Fibroblast of skin of right quadriceps (primary cell): ENCODE measurements at places on chromosomes 3 and 15.

DNA sequence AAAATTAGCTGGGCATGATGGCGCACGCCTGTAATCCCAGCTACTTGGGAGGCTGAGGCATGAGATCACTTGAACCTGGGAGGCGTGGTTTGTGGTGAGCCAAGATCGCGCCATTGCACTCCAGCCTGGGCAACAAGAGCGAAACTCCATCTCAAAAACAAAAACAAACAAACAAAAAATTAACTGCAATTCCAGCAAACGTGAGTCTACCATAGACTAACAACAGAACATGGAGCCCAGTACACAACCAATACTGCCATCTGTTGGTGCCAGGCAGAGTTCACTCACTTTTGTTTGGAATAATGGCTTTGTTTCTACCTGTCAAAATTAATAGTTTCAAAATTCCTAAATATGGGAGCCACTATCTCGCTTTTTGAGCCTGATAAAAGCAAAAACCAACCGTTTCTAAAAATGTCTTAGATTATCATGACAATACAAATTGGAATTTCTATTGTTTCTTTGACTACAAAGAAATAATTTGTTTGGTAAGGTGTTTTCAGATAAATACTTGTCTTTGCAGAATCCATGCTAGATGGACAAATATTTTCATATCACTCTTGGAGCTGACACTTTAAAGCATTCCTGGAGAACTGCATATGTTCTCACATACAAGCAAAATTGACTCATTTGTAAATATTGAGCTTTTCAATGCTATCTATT is 45.0 kb downstream of the GPR176 start:
- peak; percentile 29 for DNase-seq

DNA sequence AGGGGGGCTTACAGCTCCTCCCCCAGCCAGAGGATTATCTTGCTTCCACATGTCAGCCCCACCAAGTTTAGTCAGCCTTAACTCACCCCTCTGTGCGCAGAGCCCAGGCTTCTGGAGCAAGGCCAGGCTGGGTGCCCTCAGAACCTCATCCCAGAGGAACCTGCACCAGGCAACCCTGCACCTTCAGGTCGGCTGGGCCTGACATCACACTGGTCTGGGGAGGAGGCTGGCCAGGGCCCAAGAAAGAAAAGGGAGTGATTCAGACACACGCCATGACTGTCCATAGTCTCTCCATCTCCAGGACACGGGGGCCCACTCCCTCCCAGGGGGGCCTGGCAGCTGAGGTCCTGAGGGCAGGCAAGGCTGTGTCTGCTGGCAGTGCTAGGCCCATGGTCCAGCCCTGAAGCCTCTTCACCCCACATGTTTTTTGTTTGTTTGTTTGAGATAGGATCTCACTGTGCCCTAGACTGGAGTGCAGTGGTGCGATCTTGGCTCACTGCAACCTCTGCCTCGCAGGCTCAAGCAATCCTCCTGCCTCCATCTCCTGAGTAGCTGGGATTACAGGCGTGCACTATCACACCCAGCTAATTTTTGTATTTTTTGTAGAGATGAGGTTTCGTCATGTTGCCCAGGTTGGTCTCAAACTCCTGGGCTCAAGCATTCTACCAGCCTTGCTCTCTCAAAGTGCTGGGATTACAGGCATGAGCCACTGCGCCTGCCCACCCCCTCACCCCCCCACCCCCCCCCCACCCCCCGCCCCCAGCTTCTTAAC is 11.1 kb downstream of the TNK2 start:
- peak; percentile 58 for DNase-seq

DNA sequence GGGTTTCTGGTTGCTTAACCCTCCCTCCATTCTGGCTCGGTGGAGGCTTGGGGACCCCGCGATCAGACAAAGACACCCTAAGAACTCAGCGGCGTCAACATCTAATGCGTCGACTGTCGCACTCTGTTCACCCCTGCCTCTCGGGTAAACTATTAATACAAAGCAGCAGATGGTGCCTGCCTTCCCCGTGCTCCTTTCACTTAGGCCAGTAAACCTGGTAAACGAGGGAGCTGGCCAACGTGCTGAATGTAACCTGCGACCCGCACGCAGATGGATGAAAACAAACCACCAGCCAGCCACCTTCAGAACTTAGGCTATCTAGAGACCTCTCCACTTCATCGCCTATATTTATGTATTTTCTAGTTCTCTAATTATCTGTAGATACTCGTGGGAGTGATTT is 848 bp upstream of the CADPS start:
- DNase-seq, result peak; percentile 62

GRCh38 chr3:186646106-186646505 is 5.9 kb downstream of the FETUB start:
- DNase-seq, result no peak

DNA sequence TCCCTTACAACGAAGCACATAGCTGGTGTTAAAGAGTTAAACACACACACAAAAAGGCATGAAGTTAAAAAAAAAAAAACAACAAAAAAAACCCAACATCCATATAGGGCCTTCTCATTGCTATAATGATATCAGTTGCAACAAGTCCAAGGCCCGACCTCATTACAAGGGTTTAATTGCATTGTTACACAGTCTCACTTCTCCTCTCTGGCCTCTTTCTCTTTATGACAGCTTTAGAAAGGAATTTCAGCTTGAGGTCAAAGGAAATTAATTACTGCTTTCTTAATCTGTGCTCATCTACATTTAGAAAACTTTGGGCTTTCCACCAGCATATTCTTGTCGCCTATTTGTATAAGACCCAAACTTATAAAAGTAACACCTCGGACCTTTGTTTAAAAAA is 342.1 kb downstream of the NR2F2 start:
- DNase-seq, result no peak

DNA sequence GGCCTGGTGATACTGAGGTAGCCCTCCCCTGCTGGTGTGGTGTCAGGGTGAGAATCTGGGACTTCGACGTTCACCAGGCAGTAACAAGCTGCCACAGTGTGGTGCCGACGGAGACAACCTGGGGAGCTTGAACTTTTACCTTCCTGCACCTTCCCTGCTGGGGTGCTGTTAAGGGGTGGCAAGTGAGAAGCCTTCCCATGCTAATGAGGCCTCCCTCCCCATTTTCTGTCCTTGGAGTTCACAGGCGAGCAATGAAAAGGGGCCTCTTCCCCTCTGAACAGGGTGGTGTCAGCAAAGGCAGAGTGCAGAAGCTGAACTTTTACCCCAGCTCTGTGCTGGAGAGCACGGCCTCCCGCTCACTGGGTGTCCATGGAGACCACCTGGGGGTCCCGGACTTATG is 13.5 kb downstream of the MAGEL2 start:
- no peak for DNase-seq

GRCh38 chr3:46361408-46362283 is 7.7 kb downstream of the CCR2 start:
- peak; percentile 48 for DNase-seq

- peak; percentile 24 for DNase-seq
Observed at GRCh38 chr3:50089609-50089945, 858 bp downstream of the RBM5 start.

- DNase-seq, result no peak
Observed at GRCh38 chr15:64138331-64138941, 13.1 kb upstream of the SNX22 start.

- peak; percentile 3 for DNase-seq
Observed at GRCh38 chr3:167733961-167734497, 663 bp downstream of the PDCD10 start.

- no peak for DNase-seq
Observed at GRCh38 chr15:31150732-31151231, 49.3 kb upstream of the TRPM1 start.

DNA sequence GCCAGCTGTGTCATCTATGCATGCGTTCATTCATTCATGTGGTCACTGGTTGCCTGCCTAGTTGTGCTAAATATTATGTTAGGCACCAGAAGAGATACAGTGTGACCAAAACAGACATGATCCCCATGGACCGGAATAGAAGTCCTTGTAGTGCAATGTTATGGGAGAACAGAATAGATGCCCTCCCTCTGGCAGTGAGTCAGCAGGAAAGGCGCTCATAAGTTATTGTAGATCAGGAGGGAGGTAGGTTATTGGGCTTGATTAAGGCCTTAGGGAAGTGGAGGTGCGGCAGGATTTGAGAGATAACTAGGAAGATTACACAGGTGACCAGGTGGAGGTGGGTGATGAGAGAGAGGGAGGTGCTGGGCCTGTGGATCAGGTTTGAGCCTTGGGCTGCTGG is 5.2 kb downstream of the MCTP2 start:
- DNase-seq, result no peak

DNA sequence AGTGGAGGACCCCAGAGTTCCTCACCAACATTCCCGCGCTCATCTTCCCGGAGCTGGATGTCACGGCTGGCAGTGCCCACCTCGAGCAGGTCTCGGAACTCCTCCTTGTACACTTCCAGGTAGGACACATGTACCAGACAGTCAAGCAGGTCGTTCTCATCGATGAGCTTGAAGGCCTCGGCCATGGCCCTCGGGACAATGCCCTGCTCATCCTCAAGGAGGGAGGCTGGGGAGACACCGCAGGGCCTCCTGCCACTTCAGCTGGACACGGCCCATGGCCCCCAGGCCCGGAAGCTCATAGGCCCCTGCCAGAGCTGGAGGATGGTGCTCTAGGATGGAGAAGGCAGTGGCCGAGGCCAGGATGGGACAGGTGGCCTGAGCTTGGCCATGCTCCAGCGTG is 5.6 kb downstream of the KIF7 start:
- DNase-seq, result no peak

DNA sequence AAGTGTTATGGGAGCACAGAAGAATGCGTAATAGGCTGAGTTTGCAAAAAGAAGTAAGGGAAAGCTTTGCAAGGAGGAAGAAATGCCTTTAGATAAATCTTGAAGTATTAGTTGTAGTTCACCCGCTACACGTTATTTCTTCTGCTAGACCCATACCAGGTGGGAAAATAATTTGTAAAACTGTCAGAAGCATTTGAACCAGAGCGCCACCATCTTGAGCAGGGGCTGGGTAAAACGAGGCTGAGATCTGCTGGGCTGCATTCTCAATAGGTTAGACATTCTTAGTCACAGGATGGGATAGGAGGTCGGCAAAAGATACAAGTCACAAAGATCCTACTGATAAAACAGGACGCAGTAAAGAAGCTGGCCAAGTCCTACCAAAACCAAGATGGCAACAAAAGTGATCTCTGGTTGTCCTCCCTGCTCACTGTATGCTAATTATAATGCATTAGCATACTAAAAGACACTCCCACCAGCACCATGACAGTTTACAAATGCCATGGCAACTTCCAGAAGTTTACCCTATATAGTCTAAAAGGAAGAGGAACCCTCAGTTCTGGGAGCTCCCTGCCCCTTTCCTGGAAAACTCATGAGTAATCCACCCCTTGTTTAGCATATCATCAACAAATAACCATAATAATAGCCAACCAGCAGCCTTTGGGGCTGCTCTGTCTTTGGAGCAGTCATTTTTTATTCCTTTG is 50.0 kb upstream of the ZNF280D start:
- DNase-seq, result no peak

- no peak for DNase-seq
Observed at GRCh38 chr15:101852356-101852755, 40.4 kb downstream of the OR4F15 start.

GRCh38 chr3:64888165-64888564 is 200.4 kb upstream of the ADAMTS9 start:
- no peak for DNase-seq

DNA sequence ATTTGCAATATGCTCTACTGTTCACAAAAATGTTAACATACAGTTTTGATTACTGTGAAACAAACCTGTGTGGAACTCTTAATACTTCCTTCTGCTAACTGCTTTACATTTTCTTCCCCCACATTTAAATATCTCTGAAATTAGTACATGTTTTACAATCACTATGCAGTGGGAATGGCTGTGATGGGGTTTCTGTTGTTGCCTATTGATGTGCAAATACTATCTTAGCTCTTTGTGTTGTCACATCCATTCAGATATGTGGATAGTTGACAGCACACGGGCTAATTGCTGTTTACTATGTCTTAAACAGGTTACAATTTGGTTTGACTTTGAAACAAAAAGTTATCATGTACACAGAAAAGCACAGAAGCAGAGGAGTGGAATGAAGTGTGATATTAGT is 95.8 kb upstream of the CCNL1 start:
- no peak for DNase-seq

DNA sequence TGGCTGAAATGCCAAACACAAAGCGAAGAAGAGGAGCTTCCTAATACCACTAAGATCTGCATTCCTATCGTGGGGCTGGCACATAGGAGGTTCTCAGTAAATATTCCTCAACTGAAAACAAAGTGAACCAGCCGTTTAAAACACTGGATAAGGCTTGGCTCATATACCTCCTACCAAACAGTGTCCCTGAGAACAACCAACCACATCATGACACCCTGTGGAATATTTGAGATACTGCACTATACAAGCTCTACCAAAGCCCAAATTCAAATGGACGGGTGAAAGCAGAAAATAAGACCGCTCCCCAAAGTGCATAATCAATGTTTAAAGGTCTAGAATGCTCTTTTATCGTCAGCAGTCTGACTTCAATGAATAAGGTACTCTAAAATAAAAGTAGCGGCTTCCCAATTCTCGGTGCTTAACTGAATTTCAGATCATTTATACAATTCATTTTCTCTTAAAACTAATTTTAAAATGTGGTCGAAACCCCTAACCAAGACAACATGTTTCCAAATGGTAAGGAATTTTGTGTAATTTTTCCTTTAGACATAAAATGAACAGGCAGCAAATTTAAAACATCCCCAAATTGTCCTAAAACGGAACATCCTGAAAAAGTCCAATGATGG is 425.8 kb downstream of the ERC2 start:
- peak; percentile 48 for DNase-seq

DNA sequence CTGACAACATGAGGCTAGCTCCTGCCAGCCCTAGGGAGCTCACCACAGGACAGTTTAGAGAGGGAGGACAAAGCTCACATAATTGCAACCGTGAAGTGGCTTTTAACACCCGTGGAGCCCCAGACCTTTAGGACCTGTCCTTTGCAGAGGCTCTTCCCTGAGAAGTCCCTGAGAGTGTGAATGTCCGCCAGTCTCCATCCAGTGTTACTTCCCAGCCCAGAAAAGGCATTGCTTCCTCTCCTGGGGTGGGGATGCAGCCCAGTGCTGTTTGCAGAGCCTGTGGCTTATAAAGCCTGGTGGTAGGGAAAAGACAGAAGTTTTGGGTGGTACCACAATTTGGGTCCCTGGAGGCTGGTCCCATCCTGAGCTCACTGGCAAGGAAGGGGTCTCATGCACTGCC is 182.0 kb downstream of the SLCO3A1 start:
- DNase-seq, result no peak

GRCh38 chr3:171542976-171543375 is 82.8 kb upstream of the TNIK start:
- DNase-seq, result no peak

- DNase-seq, result peak; percentile 63
Observed at GRCh38 chr3:57184526-57184925, 15.3 kb downstream of the HESX1 start.

DNA sequence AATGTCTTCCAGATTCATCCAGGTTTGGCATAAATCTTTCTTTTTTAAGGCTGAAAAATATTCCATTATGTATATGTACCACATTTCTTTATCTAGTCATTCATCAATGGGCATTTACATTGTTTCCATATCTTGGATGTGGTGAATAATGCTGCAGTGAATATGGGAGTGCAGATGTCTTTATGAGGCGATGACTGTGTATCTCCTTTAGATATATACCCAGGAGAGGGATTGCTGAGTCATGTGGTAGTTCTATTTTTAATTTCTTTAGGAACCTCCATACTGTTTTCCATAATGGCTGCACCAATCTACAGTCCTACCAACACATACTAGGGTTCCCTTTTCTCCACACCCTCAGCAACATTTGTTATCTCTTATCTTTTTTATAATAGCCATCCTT is 96.3 kb downstream of the LRRC28 start:
- peak; percentile 69 for DNase-seq
